B cell (primary cell): ENCODE measurements at places on chromosomes 11 and 22. TPM values are rescaled to one million over a fixed set of nuclear protein-coding genes. Genes with fewer than 3 reads are reported as not detected.
A peak's percentile ranks its signal among the peaks of the same experiment; 100 is the strongest.

- DNase-seq = no peak
Measured at GRCh38 chr11:22742157-22742613, 75.8 kb downstream of the GAS2 start.

DNA sequence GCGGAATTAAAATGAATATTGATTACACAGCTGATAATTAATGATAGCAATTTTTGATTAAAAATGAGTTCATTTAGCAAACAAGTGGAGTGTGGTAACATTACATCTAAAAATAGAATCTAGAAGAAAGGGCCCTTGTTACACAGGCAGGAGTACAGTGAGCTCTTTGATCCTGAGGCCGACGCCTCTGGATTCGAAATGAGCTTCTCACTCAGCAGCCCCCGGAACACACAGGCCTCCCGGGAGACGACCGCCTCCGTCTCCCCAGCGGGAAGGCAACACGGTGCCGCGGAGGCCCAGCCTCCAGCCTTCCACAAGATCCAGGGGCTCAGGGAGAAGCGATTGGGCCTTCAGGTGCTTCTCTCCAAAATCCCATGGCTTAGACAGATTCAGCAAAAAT is 379.1 kb downstream of the BRD1 start:
- DNase-seq = no peak

DNA sequence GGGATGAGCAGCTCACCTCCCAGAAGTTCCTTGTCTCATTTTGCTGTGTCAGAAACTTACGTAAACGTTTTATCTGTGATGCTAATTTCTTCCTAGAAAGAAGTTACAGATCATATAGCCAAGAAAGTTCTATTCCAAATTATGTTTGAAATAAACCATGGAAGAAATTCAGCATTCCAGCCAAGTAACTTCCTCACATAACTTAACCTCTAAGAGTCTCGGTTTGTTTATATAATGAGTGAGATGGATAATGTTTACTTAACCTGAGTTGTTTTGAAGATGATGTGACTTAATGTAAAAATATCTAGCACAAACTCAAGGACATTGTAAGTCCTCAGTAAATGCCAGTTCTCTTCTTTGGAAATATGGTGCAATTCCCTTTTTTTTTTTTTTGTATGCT is 8.9 kb upstream of the MUC15 start:
- no peak for DNase-seq

GRCh38 chr11:106087815-106088435 is 10.5 kb downstream of the AASDHPPT start:
- DNase-seq = peak; percentile 42

RAB39A gene
- 0.65 and 1.3 TPM in 2 replicates for polyA plus RNA-seq

APOA5 gene
- not detected in 2 replicates for polyA plus RNA-seq
